Left colon (tissue), 2 donors: ENCODE measurements at places on chromosomes 5 and 9.

- no peak for DNase-seq
Observed at GRCh38 chr5:57470339-57470738, 12.3 kb downstream of the ACTBL2 start.

- peak; percentile 49 for DNase-seq
Observed at GRCh38 chr5:173010547-173011464, 27.2 kb downstream of the ATP6V0E1 start.

GRCh38 chr5:133941456-133942196, 26.8 kb downstream of the C5orf15 start:
- DNase-seq: no peak

DNA sequence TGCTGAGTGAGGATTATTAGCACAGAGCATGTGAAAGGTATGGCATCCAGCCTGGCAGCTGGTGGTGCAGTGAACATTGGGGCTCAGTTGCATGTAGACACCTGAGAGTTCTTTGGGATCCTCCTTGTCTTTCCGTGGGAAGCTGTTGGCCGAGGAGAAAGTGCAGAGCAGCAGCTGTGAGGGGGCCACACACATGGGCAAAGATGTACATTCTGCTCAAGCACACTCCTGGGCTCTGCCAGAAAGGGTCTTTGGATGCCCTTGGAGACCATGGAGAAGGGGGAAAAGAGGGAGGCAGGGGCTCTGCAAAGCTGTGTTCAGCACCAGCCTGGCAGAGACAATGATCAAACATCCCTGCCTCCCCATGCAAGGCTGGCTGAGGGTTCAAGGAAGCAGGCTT, 138.7 kb upstream of the PITX1 start:
- DNase-seq: no peak
